ENCODE measurements at places on chromosomes 12 and 14. TPM values are rescaled to one million over a fixed set of nuclear protein-coding genes. Genes with fewer than 3 reads are reported as not detected.

DNA sequence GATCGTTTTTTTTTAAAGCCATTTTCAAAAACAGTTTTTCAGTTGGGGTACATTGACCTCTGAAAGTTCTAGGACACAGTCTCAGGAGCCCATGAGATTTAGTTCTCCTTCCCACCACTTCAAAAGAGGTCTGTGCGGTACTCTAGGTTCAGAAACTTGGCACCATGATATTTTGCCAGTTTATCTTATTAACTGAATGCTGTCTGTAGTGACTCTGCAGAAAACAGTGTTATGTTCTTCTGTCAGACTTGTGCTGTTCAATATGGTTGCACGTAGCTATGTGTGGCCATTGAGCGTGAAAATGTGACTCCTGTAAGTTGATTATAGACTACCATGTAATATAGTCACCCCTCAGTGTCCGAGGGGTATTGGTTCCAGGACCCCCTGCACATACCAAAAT, 35.9 kb downstream of the CRADD start:
- no peak for DNase-seq

GRCh38 chr14:22213120-22213519, 375.9 kb downstream of the DAD1 start:
- DNase-seq = no peak

DNA sequence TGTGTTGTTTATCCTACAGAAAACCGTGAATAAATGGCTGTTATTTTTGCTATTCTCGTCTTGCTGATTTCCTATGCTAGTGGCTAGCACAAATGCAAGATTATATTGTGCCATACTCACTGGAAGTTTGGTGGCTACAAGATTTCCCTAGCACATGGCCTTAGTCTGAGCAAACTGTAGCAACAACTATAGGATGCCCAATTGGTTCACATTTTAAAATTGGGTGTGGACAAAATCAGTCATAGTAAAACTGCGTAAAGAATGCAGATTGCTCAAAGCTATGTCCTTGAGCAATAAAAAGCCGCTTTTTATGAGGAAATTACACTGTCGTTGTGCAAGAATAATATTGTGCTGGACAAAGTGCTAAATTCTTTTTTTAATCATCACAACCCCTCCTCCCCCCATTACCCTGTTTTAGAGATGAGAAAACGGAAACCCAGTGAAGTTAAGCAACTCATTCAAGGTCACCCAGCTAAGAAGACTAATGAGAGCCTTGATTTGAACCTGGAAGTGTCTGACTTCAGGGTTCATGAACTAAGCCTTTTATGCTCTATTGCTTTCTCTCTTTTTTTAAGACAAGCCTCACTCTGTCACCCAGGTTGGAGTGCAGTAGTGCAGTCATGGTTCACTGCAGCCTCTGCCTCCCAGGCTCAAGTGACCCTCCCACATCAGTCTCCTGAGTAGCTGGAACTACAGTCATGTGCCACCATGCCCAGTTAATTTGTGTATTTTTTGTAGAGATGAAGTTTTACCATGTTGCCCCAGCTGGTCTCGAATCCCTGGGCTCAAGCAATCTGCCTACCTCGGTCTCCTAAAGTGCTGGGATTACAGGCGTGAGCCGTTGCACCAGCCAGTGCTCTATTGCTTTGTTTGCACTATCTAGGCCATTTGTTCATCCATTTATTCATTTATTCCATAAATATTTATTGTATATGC, 73.6 kb downstream of the SRGAP1 start:
- DNase-seq = no peak

- no peak for DNase-seq
These were observed 8.8 kb upstream of the IFI27L2 start for GRCh38 chr14:94138251-94138650.

DNA sequence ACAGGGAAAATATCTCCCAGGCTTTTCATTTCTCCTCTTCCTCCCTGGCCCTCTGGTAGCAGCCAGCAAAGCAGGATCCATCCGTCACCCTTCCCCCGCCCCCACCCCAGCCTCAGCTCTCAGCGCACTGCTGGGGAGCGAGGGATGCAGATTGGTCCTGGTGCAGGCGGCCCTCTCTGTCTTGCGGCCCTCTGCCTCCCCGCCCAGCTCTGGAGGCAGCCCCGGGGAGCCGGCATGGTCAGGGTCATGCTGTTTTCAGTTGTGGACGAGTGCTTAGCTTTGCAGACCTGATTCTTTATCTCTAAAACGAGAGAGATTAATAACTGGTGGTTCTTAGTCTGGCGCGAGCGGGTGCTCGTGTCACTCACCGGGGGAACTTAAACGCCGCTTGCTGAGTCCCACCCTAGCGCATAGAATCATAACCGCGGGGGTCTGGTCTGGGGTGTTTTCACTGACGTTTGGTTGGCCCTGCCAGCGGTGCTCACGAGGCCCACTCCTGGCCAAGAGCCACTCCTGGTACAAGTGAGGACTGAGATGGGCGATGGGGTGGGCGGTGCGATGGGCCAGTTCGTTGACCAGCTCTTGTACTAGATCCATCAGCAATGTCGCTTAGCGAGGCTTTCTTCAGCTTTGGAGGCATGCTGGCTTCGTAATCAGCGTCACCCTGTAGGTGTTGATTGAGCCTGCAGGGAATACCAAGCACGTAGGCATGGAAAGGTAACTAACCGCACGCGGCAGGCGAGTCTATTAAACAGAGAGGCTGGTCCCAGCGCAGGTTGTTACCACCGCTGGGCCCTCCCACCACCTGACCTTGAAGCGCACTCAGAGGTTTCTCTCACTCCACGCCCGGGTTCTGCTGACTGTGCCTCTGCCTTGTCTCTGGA, 95.2 kb downstream of the TSPAN9 start:
- DNase-seq = no peak

DNA sequence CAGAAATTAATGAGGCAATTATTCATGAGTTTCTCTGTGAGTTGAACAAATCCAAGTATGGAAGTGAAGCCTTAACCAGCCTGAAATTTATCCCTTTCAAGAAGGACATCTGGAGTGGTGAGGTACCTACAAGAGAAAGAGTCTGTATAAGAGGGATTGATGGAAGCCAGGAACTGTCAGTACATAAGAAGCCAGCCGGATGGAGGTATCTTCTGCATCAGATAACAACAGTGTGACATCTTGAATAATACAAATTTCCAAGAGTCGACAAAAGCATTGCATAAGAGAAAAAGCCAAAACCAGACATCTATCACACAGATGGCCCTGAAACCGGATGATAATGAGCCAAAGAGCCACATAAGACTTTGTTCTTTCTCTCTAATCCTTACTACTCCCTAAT, 781.2 kb downstream of the FLRT2 start:
- DNase-seq = no peak

- no peak for DNase-seq
These were observed 10.7 kb downstream of the DYRK4 start for GRCh38 chr12:4572680-4573079.

DNA sequence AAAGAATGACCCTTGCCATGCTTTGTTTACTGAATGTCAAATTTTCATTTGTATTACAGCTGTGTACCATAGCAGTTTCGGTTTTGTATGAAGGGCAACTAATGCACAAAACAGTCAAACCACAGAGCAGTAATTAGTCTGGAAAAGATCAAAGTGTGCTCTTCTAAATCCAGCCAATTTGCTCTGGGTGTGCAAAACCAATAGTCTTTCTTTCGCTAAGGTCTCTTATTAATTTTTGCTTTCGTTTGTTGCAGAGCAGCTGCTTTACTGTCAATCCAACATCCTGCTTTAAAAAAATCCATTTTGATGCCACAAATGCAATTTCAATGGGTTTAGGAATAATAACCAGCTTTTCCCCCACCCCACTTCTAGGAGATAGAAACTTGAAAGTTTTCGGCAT, 114.2 kb downstream of the BRMS1L start:
- DNase-seq = no peak

DNA sequence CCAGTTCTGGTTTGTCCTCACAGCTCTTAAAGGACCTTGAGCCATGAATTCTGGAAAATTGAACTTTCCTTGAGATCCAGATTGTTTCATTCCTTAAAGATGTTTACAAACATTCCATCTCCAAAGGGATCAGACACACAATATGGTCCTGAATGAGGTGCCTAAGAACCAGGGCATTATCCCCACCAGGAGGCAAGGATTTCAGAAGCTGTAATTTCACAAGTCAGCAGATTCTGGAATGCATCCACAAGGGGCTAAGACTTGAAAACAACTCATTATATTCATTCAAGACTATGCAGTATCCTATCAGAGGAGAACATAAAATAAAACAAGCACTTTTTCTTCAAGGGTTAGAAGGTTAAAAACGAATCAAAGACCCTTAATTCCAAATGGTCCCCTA, 15.1 kb downstream of the KCNH5 start:
- no peak for DNase-seq

DNA sequence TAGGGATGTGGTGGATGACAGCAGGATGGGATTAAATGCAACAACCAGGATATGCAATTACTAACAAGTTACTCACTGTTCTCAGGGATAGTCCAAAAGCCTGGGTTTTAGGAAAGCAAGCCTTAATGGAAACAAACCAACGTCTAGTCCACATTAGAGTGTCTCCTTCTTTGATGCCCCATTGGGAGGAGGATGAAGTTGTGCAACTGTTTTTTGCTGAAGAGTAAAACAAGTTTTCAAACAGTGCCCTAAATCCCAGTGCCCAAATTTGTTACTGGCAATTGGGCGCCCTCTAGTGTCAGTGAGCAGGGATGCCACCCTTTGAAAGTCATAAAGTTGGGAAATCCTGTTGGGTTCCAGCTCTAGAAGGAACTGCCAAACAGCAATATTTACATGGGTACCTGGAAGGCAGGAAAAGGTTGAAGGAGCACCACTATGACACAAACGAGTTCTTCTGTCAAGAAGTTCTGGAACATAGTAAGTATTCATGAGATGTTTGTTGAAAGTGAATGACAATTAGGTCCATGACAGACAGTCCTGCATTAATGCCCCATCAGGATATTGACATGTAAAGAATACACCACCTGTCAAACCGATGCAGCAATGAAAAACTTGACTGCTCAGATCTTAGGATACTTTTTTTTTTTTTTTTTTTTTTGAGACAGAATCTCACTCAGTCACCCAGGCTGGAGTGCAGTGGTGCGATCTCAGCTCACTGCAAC, 11.1 kb upstream of the DPF3 start:
- no peak for DNase-seq

DNA sequence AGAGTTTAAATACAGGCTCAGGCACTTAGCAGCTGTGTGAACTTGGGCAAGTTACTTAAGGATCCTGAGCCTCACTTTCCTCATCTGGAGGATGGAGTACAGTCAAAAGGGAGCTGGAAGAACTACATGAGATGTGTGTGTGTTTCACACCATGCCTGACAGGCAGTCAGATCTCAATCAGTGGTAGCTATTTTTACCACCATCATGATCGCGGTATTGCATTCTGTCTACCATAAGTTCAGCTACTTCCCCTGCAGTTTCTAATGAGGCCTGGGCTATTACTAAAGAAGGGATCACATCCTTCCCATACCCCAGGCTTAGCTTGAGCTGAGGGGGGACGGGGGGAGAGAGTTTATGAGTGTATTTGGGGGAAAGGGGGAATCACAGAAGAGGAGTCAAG, 7.0 kb downstream of the AQP6 start:
- no peak for DNase-seq

GRCh38 chr12:2439332-2440100, 355.3 kb upstream of the FKBP4 start:
- no peak for DNase-seq

GRCh38 chr12:29711381-29711780, 72.4 kb downstream of the TMTC1 start:
- no peak for DNase-seq

GRCh38 chr12:105281694-105282049, 45.7 kb upstream of the APPL2 start:
- DNase-seq = no peak

DNA sequence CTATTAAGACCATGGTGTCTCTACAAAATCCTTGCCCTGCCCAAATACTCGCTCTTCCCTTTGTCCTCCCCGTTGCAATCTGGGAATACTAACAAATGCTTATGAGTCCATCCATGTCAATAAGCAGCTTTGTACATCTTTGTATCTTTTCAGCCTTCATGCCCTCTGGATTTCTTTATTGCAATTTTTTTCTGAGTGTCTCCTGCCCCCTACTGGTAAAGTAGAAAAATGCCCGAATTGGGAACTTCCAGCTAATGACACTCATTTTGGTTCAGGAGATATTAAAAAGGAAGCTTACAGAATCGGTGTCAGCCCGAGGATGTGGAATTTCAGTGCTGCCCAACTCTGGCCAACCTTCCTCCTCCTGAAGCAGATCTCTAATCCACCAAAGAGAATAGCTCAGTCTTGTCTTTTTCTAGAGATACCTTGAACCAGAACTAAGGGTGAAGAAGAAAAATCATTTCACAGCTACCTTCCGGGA, 46.0 kb downstream of the SH2B3 start:
- no peak for DNase-seq

DNA sequence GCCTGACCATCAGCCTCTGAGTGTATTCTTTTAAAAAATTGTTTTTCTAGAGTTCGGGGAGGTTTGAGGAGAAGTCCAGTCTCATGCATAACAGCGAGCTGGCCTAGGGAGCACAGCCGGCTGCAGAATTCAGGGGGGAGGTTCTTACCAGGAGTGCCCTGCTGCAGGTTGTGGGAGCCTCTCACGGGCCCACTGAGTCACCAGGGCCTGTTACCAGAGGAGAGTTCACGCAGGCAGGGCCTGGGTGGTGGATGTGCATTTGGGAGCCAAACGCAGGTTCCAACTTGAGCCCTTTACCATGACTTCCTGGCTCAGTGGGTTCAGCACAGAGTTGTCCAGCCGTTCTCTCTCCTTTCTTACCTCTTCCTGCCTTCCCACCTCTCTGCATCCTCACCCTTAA, 14.4 kb downstream of the CD9 start:
- DNase-seq = no peak

DNA sequence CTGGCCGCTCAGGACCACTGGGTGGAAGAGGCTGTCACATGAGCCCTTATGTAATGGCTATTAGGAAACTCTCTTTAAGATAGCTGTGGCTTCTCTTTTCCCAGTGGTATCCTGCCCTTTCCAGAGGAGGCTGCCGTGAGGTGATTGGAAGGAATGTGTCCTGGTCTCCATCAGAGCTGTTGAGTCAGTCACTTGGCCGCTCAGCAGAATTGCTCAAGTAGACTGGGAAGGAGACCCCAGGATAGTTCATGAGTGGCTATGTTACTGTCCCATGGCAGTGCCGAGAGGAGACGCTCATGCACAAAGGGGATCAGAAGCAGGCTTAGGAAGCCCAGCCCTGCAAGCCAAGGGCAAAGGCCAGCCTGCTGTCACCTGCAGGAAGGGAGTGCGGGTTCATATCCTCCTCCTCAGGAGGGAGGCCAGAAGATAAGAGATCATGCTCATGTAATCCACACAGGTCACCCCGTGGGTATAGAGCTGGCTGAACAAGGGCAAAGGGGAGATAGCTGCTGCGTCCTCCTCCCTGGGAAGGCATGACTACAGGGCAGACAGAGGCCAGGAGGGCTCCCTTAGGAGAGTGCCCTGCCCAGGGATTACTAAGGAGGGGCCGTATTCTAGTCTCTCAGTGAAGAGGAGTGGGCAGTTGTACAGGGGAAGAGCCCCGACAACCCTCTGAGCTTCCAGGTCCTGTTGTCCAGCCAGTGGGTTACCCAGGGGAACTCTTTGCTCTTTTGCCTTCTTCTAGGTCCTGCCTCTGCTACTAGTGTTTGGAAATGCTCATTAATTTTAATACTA, 137.0 kb upstream of the MAX start:
- DNase-seq = peak; percentile 69

Gene SMCO2
- not detected for total RNA-seq

Gene CYP27B1
- total RNA-seq = 1.8 TPM

Gene FOXG1
- total RNA-seq = not detected

Gene KLHDC2
- 52.9 TPM for total RNA-seq

Gene GPR137C
- total RNA-seq = 0.13 TPM

Gene CCDC184
- 0.35 TPM for total RNA-seq

Gene SERPINA9
- not detected for total RNA-seq

Gene DACT1
- total RNA-seq = 3.7 TPM

Measured in mesenteric fat pad (tissue), 1 donor.